Cardiac fibroblast (primary cell): ENCODE measurements at places on chromosomes 12 and 14.
A peak's percentile ranks its signal among the peaks of the same experiment; 100 is the strongest.

GRCh38 chr12:12267742-12268200, 927 bp upstream of the LRP6 start:
- no peak for DNase-seq

- no peak for DNase-seq
Observed at GRCh38 chr14:79480212-79480611, 731.1 kb downstream of the DIO2 start.

GRCh38 chr14:92121207-92121669, 268 bp downstream of the NDUFB1 start:
- DNase-seq: peak; percentile 47

- DNase-seq: peak; percentile 93
Observed at GRCh38 chr14:89845346-89845745, 109.2 kb downstream of the EFCAB11 start.

GRCh38 chr14:64409126-64409920, 21.2 kb downstream of the MTHFD1 start:
- DNase-seq: no peak

DNA sequence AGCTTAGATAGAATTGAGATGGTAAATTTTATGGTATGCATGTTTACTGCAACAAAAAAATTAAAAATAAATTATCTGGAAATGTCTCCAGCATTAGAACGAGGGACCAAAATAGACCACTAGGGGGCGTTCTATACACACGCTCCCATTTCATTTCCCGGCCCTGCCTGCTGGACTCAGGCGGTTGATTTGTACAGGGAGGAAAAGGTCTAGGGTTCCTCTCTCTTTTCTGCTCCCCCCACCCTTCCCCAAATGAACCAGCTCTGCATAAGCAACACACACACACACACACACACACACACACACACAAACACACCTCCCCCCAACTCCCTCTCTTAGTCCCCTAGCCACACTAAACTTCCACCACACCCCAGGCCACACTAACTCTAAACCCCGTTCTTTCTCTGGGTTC, 7.8 kb upstream of the DTX1 start:
- DNase-seq: peak; percentile 77

DNA sequence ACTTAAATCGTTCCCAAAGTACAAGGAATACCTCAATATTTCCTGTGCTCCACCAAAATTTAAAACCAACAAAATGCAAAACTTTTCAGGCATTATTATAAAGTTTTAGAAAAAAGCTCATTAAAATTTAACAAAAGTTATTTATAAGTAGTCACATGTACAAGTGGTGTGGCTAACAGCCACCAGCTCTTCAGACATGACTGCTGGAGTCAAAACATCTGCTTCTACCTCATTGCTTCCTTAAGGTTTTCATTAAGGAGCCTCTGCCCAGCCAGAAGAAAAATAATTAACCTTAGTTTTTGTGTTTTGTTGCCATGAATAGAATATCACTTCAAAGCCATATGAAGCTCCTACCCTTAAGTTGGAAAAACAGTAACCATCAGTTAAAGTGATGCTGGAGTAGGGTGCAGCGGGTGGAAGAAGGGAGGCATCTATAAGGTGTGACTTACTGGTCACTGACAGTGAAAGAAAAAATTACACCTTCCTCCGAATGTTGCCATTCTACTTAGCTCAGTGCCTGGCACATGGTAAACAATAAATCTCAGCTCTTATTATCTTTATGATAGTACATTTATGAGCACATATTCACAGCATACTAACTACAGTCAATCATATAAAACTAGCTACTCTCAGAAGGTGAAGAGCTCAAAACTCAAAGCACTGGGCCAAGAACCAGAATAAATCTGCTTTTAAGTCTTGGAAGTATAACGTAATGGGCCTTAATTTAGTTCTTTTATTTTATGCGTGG, 57.7 kb downstream of the GALC start:
- DNase-seq: no peak

DNA sequence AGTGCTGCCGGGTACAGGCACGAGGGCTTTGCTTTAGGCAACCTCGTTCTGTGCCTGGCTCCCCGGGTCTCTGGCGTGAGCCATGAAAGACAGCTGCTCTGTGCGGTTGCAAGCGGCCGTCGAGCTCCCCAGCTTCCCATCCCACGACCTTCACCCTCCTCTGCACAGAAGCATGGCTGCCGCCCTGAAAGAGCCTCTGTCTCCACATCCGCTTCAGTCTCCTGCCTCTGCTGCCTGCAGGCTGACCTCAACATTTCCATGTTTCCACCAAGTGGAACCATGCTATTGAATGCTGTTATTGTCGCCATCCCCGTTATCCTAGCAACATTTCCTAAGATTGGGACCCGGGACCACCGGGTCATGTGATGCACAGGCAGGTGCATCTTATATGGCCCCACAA, 57.1 kb downstream of the KDM2B start:
- DNase-seq: no peak

DNA sequence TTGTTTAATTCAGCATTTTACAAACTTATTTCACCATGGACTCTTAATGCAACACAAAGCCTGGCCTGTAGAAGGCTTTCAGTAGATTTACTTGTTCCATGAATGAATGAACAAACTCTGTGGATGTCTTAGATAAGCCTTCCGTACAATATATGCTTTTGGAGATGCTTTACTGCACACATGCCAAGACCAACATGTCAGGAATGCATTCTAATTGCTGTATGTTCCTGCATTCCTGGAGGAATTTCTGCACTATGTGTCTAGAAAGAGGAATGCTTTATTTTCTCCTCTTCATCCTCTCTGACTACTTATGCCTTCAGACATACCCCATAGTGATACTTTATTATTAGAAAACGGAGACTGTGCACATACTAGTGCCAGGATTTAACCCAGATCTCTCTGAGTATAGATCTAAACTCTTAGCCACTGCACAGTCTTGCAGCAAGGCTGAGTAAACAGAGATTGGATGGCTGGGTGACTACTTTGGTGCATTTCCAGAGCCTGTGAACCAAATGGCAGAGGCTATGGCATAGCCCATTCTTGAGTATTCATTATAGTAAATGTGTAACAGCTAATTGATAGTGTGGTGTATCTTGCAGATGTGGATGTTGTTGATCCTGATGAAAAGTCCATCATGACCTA, 108.2 kb downstream of the SYNE2 start:
- DNase-seq: peak; percentile 51

- DNase-seq: no peak
Observed at GRCh38 chr14:104119119-104119487, 19.3 kb upstream of the KIF26A start.

GRCh38 chr12:120920178-120920577, 16.0 kb upstream of the SPPL3 start:
- no peak for DNase-seq

DNA sequence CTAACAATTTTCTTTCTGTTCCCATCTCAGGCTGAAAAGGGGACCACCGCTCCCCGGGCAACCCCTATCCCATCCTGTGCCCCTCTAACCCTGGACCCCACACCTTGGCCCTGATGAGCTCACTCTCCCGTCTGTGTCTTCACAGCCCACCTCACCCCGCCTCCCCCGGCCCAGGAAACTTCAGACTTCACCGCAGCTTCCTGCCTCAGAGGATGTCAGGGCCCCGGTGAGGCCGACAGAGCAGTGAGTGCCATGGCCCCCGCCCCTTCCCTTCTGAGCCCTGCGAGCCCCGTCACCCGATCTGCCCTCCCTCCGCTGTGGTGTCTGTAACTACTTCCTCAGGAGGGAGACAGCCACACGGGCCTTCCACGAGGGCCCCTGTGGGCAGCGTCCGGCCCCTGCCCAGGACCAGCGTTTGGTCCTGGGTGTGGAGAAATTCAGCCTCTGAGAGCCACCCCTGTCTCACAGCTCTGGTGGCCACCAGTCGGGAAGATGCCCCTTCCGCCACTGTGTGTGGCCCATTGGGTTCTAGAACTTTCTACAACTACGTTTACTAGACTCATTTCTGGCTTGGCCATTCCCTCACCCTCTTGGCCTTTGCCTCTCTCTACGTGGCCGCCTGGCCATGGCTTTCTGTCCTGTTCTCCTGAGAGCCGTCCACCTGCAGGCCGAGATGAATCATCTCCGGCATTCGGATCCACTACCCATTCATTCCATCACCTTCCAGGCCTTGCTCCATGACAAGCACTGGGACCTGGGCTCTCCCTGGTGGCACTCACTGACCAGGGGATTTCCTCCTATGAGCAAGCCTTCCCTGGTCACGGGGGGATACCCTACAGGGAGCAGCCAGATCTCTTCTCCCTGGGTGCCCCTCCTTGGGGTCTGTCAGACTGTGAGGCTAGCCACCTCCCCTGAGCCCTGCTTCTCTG, 3.4 kb downstream of the RHOF start:
- no peak for DNase-seq

DNA sequence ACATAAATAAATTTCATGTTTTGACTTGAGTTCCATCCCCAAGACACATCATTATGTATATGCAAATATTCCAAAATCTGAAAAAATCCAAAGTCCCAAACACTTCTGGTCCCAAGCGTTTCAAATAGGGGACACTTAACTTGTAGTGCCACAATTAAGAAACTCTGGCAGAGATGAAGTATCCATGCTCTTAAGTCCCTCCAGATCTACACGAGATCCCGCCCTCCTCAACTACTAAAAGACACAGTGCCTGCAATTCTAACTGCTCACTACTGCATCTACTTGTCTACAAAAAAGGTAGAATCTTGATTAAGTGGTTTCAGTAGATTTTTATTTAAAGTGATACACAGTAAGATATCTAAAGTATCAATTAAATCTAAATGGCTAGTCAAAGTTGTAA, 97.0 kb downstream of the MED13L start:
- no peak for DNase-seq

- no peak for DNase-seq
Observed at GRCh38 chr12:24172031-24172772, 222.7 kb upstream of the SOX5 start.

DNA sequence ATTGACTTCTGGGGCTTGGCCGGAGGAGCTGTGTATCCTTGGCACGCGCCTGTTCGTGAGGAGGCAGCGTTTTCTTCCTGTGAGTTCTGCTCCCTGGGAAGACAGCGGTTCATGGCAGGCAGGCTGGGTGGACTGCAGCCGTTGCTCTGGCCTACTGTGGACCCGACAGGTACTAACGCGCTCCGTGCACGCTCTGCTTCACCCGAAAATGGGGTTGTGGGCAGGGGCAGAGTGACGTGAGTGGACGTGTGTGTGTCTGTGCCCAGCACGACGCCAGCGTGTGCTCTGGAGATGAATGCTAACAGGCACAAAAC, 179.1 kb downstream of the KIF26A start:
- no peak for DNase-seq

GRCh38 chr14:79438696-79439342, 772.5 kb downstream of the DIO2 start:
- DNase-seq: no peak

DNA sequence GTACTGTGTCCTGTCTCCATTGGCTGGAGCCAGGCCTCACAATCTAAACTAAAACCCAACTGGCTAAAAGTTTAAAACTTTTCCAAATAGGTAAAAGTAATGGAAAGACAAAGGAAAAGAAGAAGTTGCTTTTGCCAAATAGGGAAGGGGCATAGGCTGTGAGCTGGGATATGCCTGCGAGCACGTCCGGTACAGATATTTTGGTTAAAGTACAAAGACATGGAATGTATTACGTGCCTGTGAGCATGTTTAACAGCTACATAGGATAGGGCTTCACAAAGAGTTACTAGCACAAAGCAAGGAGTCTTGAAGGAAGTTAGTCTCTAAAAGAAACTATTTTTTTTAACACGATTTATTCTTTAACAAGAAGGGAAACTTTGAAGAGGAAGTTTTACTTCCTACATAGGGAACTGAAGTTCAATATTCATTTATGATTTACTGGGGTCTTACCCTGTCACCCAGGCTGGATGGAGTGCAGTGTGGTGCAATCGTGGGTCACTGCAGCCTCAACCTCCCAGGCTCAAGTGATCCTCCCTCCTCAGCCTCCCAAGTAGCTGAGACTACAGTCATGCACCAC, 41.9 kb upstream of the INF2 start:
- no peak for DNase-seq

- DNase-seq: peak; percentile 63
Observed at GRCh38 chr12:50057000-50057841, at the start of gene ASIC1. Gene ASIC1 (plus strand): TSS chr12:50057596. CDS start chr12:50058767, 1,171 bp downstream.

GRCh38 chr12:49057888-49058287, 2.7 kb downstream of the KMT2D start:
- DNase-seq: no peak

GRCh38 chr12:110731479-110731878, 11.2 kb downstream of the PPP1CC start:
- no peak for DNase-seq

DNA sequence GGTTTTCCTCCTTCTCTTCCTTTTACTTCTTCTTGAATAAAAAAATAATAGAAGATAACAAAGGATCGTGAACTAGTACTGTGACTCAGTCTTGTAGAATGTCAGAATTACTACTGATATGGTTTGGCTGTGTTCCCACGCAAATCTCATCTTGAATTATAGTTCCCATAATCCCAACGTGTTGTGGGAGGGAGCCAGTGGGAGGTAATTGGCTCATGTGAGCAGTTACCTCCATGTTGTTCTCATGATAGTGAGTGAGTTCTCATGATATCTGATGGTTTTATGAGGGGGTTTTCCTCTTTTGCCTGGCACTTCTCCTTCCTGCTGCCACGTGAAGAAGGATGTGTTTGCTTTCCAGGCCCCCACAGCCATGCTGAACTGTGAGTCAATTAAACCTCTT, 549.6 kb downstream of the DIO2 start:
- peak; percentile 19 for DNase-seq
